Neural crest cell (in vitro differentiated cells): ENCODE measurements at places on chromosomes 7 and 10.

GRCh38 chr10:101588879-101589278 lies 758 bp downstream of the DPCD start:
- DNase-seq = no peak

DNA sequence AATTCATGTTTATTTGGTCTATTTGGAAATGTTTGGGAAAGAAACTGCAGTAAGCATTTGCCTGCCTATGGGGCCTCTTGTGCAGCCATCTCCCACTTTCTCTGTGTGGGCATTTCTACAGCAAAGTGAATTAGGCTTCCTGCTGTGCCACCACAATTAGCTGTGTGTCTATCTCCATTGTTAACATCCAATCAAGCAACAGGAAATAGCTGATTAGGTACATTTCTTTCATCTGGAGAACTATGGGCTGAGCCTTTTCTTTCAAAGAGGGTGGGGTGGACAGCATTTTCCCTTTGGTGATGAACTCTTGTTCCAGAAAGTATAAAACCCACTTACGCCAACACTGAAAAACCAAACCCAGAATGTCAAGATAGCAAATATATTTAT lies 640.0 kb downstream of the ACTR3B start:
- no peak for DNase-seq

GRCh38 chr10:6278519-6279120 lies 75.9 kb downstream of the PFKFB3 start:
- DNase-seq = no peak

DNA sequence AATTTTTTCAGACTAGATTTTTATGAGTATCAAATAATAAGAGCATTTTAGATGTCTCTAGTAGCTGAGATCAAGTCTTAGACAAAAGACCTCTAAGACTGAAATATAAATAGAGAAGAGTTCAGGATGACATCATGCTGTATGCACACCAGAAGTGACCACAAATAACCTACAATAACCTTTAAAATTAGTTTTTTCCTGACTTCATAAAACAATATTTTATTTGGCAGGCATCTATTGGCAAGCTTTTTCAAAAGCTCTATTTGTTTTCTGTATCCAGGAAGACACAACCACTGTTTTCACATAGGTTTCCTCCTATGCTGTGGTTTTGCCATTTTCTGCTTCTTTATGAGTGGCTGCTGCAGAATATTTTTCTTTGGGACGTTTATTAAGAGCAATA lies 359.1 kb downstream of the CRPPA start:
- no peak for DNase-seq

DNA sequence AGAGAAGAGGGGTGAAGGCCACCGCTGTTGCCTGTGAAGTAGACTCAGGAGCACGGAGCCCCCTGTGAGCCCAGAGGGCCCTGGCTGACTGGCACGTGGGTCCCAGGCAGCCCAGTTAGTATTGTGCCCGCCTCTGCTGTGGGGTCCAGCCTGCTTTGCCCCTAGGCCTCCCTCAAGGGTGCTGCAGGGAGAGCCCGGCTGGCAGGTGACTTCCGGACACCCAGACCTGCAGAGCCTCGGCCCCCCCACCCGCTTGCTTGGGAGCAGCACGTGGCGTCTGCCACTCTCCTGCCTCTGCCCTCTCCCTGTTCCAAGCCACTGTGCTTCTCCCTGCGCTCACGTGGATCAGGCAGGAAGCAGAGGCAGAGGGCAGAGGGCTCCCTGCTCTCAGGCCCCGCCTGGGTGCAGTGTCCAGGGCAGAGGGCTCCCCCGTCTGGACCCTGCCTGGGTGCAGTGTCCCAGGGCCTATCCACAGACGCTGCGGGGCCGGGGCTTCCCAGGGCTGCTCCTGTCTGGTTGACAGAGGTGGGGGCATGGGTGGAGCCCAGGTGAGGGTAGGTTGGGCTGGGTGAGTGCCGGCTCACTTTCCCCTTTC lies 88.4 kb downstream of the DNAJB6 start:
- no peak for DNase-seq

GRCh38 chr7:93736668-93737369 lies 153.7 kb downstream of the TFPI2 start:
- no peak for DNase-seq

DNA sequence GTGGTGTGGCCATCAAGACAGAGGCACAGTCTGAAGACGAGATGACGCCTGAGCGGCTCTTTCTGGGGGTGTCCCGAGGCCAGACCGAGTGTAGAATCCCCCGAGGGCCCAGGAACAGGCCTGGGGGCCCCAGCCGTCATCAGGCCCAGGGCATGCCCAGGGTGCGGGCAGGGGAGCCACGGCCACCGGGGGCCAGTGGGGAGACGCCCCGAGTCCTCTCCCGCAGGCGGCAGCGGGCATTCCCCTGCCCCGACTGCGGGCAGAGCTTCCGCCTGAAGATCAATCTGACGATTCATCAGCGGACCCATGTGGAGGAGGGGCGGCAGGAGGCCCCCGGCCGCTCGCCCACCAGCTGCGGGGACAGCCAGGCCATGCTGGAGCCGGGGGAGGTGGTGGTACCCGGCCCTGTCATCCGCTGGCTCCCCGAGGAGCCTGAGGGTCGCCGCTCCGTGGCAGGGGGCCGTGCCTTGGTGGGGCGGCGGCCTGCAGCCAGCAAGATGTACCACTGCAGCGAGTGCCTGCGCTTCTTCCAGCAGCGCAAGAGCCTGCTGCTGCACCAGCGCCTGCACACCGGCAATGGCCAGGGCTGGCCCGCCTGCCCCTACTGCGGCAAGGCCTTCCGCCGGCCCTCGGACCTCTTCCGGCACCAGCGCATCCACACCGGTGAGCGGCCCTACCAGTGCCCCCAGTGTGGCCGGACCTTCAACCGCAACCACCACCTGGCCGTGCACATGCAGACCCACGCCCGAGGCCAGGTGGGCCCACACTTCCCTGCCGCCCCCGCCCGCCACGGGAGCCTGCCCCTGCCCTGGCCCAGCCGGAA lies 19.7 kb downstream of the ZNF783 start:
- no peak for DNase-seq

GRCh38 chr7:70790215-70791073 lies 341.5 kb upstream of the GALNT17 start:
- DNase-seq = no peak

- DNase-seq = no peak
Observed at GRCh38 chr10:124913167-124913566, 28.8 kb upstream of the ZRANB1 start.
